ENCODE measurements at places on chromosomes 3 and 15. TPM values are rescaled to one million over a fixed set of nuclear protein-coding genes. Genes with fewer than 3 reads are reported as not detected.

The MYL3 gene
- total RNA-seq, result not detected

The SNAPC5 gene
- total RNA-seq, result 27.7 TPM

The AMIGO3 gene
- total RNA-seq, result not detected

The CD80 gene
- 0.80 TPM for total RNA-seq

The SERINC4 gene
- 0.61 TPM for total RNA-seq

The GOLGA8J gene
- total RNA-seq, result not detected

The SLC28A2 gene
- not detected for total RNA-seq

The ISLR gene
- not detected for total RNA-seq

The CELSR3 gene
- 13.1 TPM for total RNA-seq

The ITIH1 gene
- total RNA-seq, result not detected

The ACKR2 gene
- 1.5 TPM for total RNA-seq

The CNTN3 gene
- total RNA-seq, result not detected

The RLBP1 gene
- not detected for total RNA-seq

The SYNPR gene
- not detected for total RNA-seq

The CLDN18 gene
- total RNA-seq, result not detected

The PCLAF gene
- total RNA-seq, result 115 TPM

The USP50 gene
- not detected for total RNA-seq

The PRICKLE2 gene
- not detected for total RNA-seq

GRCh38 chr15:63381301-63382204 is at the start of gene CA12:
TSS of gene CA12 (minus strand) at chr15:63381846. CDS start at chr15:63381720, 126 bp downstream.
- peak; percentile 34 for DNase-seq

GRCh38 chr3:136194409-136195257 is 1.5 kb downstream of the MSL2 start:
- peak; percentile 45 for DNase-seq

- no peak for DNase-seq
These were observed 5.7 kb downstream of the MAN2C1 start for GRCh38 chr15:75362642-75363249.

GRCh38 chr3:41111011-41111410 is 88.3 kb upstream of the CTNNB1 start:
- no peak for DNase-seq

- no peak for DNase-seq
These were observed 7.2 kb downstream of the TNFAIP8L3 start for GRCh38 chr15:51087513-51087912.

- no peak for DNase-seq
These were observed 74.2 kb upstream of the GAP43 start for GRCh38 chr3:115549071-115549470.

DNA sequence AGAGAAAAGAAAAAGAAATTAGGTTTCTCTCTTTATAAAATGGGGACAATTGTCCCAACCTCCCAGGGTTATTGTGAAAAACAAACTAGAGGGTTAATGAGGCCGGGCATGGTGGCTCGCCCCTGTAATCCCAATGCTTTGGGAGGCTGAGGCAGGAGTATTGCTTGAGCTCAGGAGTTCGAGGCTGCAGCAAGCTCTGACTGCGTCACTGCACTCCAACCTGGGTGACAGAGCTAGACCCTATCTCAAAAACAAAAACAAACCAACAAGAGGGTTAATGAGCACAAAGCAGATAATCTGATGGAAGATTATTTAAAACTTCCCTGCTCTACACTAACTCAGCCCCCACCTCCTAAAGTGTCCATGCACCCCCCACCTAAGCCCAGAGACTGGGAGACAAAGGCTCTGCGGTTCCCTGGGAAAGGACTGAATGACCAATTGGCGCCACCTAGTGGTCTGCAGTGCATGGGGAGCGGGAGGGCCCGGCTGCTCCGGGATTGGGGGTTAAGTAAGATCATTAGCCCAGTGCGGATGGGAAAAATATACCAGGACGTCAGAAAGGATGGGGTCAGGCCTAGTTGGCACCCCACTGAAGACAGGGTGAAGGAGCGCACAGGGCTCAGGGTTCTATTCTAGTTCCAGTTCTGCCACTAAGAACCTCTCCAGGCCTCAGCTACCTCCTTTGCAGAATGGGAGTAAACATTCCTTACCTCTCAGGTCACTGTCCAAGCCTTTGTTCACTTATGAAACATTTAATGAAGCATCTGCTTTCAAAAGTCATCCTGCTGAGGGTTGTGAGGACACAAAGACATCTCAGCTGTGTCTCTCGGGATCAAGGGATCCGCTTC is 15.6 kb downstream of the PIF1 start:
- peak; percentile 62 for DNase-seq

GRCh38 chr15:60520013-60520824 is 41.3 kb upstream of the ICE2 start:
- no peak for DNase-seq

- DNase-seq, result no peak
These were observed 11.4 kb downstream of the CCDC14 start for GRCh38 chr3:123949641-123950040.

GRCh38 chr15:95359966-95360365 is 970.5 kb upstream of the NR2F2 start:
- DNase-seq, result no peak

DNA sequence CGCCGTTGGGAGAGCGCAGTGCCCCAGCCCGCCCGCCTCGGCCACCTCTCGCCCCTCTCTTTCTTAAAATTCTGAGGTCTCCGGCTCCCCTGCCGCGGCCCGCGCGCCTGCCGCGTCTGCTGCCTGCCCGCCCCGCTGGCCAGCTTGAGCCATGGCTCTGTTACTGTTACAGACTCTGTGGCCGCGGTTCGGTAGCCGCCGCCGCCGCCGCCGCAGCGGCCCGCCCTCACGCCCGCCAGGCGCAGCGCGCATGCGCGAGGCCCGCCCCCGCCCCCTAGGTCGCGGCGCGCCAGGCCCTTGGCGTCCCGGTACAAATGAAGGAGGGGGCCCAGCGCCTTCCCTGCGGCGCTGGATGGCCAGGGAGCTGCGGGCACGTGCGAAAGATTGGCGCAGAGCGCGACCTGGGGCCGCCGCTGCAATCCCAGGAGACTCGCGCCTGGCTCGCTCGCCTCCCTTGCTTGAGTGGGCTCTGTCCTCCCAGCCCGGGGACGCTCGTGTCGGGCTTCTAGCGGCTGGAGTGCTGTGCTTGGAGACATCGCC is at the start of gene ONECUT1:
TSS of gene ONECUT1 (minus strand) at position 168 of the 540 bp plus-strand sequence. CDS start 452 bp downstream, outside the sequence.
- DNase-seq, result peak; percentile 72

- no peak for DNase-seq
These were observed 55.5 kb downstream of the BSN start for GRCh38 chr3:49609815-49610214.

GRCh38 chr15:62125773-62126172 is 39.3 kb downstream of the C2CD4B start:
- DNase-seq, result no peak

GRCh38 chr15:77034695-77035489 is 36.0 kb downstream of the TSPAN3 start:
- peak; percentile 55 for DNase-seq

GRCh38 chr15:31516440-31516839 is 189.8 kb downstream of the KLF13 start:
- no peak for DNase-seq

DNA sequence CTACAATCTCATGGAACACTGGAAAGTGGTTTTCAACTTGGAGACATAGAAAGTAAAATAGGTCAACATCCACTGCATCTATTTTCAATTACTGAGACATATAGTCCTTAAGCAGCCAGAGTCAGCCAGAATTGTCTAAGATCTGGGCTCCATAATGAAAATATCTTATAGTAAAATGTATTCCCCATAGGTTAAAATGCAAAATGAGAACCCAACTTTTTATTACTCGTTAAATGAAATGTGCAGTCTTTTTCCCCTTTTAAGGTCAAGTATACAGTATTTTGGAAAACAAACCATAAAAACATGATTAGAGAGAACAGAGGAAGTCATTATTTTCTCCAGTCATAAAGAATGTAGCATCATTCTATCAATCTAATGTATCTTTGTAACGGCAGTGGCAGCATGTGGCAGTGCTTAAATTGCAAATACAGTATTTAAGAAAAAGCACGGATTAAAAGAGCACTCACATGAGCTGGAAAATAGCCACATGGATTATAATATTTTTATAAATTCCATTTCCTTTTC is 64.4 kb upstream of the CPB1 start:
- DNase-seq, result no peak

DNA sequence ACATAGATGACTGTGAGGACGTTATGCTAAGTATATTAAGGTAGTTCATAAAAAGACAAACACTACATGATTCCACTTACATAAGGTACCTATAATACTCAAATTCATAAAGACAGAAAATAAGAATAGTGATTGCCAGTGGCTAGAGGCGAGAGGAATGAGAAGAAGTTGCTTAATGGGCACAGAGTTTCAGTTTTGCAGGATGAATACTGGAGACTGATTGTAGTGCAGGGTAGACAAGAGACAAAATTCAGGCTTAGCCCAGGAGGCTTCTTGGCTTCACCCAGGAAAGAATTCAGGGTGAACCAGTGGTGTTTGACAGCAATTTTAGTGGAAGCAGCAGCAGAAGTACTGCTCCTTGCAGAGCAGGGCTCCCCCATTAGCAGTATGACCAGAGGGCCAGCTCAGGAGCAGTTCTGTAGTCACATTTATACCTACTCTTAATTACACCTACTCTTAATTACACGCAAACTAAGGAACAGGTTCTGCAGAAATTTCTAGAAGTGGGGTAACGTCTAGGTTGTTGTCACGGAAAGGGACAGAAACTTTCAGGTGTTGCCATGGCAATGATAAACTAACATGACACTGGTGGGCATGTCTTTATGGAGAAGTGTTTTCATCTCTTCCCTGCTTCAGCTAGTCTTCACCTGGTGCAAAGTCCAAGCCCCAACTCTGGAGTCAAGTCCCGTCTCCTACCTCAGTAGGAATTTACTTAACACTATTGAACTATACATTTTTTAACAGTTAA is 55.2 kb downstream of the TBL1XR1 start:
- no peak for DNase-seq

DNA sequence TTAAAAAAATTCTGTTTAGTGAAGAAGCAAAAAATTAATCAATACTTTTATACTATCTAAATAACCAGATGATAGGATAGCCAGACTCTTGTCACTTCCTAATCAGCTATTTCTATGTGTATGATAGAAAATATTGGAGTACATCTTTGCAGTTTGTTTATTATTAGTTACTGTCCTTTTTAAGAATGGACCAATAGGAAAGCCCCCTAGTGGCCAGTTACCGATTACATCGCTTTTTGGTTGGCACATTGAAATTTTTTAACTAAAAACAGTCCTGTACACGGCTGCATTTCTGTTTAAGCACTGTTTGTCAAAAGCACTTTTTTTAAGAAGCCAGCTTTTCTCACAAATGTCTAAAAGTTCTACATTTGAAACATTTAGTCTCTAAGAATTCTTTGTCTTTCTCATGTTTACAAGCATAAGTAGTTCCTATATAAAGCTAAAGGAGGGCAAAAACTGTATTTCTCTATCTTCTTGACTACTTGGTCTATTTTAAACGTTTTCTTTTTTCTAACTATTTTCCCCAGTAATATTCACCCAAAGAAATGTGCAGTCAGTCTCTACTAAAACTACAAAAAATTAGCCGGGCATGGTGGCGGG is 253.2 kb upstream of the LRTM1 start:
- DNase-seq, result no peak

DNA sequence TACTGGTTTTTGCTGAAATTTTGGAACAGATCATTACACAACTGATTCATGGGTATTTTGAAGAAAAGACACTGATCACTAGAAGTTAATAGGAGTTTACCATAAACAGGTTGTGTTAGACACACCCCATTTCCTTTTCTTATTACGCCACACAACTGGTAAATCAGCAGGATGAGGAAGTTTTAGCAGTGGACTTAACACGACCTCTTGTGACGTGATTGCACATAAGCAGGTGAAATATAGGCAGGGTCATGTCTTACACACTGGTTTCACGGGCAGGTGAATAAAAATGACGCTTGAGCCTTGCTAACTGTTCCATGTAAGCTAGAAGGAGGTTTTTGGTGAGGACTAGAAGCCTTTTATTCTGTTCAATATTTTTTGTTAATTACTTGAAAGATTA is 27.1 kb upstream of the TPRG1 start:
- no peak for DNase-seq

GRCh38 chr3:170622369-170623159 is 36.7 kb upstream of the SLC7A14 start:
- DNase-seq, result no peak

DNA sequence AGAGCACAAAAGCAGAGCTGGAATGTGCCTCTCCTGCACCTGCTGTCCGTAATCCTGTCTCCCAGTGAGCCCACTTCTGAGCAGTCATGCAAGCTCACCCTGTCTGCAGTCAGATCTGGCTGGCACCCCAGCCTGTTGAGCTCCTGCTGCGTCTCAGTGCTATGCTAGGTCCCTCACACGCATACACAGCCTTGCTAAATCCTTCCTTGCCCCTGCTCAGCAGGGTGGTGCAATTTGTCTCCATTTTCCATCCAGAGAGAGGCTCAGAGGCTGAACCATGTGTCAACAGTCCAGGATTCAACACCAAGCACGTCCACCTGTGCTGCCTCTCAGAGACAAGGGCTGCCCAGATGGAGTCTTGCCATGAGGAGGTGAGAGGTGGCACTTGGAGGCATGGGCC is 11.0 kb downstream of the POMGNT2 start:
- DNase-seq, result no peak

GRCh38 chr15:41010345-41010744 is 57.1 kb downstream of the CHAC1 start:
- no peak for DNase-seq

DNA sequence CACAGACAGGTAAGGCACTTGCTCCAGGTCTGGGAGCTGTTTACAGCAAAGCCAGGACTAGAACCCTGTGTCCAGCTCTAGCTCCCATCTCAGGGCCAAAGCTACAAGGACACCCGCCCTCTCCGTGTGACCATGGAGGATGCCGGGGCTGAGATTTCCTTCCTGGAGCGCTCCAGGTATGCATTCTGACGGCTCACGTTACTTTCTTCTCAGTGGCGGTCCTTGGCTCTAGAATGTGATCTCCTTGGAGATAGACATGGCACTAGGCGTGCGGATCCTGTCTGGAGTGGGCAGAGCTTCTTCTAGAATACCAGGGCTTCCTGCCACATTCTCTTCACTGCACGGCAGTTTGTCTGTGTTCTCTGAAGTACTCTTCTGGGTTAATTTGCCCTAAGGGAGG is 185.7 kb downstream of the OPA1 start:
- DNase-seq, result no peak

DNA sequence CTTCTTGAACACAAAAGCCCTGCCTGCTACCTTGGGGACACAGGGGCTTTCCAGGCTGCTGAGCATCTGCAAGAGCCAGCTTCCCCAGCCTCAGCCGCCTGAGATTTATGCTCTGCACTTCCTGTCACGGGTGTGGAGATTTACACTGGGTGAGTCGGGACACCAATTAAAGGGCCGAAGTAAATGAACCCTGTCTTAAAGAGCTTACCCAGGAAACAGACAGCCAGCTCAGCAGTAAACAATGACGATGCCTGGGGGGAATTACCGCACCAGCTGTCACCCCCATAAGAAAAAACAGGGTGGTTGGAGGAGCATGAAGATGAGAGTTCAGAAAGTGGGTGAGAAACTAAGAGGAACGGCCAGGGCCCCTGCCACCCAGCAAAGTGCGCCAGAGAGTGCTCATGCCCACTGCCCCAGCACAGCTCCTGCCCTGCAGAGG is 37.5 kb upstream of the IQSEC1 start:
- DNase-seq, result no peak

- no peak for DNase-seq
These were observed 104.5 kb downstream of the LSAMP start for GRCh38 chr3:116340680-116341216.

Measured in activated naive CD4-positive, alpha-beta T cell treated with anti-CD3 and anti-CD28 coated beads, Interleukin-2, amount 50 U/mL, for 72 hours (primary cell).